ENCODE measurements at places on chromosomes 11 and 22.

DNA sequence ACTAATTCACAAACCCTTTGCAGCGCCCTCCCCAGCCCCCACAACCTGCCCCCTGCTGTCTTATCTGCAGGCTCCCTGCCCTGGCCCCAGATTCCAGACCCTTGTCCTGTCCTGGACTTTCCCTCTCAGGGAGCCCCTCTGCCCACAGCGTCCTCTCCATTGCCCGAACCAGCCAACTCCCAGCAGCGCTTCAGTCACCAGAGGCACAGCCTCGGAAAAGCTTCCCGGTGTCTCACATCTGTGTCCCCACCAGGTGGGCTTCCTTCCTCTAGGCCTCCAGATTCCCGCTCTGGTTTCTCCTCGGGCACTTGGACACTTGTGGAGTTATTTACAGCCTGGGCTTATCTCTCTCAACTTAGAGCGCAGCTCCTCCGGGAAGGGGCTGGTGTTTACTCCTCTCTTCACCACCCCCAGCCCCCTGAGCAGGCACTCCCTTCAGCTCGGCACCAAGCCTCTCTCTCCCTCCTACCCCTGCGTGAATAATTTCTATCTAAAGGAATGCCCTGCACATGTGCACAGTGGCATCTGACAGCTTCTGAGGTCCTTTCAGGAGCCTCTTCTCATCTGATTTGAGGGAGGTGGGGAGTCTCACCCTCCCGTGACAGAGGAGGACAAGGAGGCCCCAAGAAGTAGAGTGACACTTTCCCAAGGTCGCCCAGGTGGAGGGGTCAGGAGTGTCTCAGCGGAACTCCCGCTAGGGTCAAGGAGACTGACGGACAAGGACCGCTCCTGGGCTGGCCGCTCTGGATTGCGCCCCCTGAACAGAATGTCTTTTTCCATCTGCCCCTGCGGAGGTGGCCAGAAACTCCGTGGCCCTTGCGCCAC, 838 bp downstream of the WNT11 start:
- no peak for DNase-seq

DNA sequence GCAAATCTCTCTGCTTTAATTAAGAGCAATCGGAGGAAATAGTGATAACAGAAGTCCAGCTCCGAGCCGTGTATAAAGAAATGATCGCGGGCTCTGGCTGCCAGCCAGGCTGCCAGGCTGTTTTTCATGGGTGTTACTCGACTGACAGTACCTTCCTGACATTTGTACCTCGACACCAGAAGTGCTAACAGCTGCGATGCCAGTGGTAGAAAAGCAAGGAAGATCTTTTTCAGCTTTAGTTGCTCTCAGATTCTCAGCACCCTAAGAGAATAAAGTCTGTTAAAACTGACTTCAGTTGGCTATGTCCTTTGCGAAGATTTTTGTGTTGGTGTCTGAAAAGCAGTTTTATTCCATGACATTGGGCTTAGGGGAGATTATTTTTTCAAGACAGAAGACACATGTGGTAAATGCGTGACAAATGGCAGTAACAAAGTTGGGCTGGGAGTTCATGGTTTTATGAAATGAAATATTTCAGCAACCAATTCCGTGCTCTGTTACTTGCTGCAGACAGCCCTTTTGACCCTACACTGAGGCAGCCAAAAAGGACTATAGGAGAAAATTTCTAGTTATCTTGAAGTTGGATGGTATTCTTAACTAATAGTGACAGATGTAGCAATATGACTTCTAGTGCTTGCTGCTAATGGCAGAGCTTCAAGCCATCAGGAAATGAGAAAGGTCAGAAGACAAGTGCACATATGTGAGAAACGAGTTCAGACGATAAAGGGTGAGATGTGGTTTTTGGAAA, 296.2 kb downstream of the CNTN5 start:
- no peak for DNase-seq

- DNase-seq, result peak; percentile 66
Observed at GRCh38 chr22:31442768-31443489, 43.5 kb downstream of the DRG1 start.

- DNase-seq, result no peak
Observed at GRCh38 chr11:32062540-32062939, 28.3 kb upstream of the RCN1 start.

DNA sequence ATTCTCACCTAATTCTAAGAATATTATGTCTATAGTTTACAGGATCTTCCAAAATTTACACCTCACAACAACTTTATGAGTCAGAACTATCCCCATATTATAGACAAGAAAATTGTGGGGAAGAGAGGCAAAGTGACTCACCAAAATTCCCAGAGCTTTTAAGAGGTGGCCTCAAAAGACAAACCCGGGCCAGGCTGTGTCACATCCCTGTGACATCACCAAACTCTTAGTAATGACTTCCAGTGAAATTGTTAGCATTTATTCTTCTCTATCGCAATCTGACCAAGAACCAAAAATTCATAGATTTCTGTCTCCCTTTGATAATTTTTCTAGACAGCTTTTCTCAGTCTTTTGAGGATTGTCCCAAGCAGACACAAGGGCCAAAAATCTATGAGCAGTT, 134.3 kb downstream of the SNX19 start:
- no peak for DNase-seq
